ENCODE measurements at places on chromosomes 5 and 9. TPM values are rescaled to one million over a fixed set of nuclear protein-coding genes. Genes with fewer than 3 reads are reported as not detected.

The SLC22A4 gene
- 5.2 TPM for total RNA-seq

The SPIN1 gene
- total RNA-seq, result 35.8 TPM

The TEK gene
- 10.5 TPM for total RNA-seq

The SNAPC4 gene
- 8.1 TPM for total RNA-seq

The LAMC3 gene
- not detected for total RNA-seq

The SV2C gene
- not detected for total RNA-seq

The BRINP1 gene
- total RNA-seq, result not detected

The ZNF483 gene
- 0.18 TPM for total RNA-seq

The PFN3 gene
- total RNA-seq, result not detected
